ENCODE measurements at places on chromosomes 13 and 19.

- no peak for DNase-seq
Measured at GRCh38 chr19:56272161-56272798, at the start of gene EDDM13. Gene EDDM13, plus strand, starts transcription at chr19:56272748. Its CDS starts 87 bp downstream, at chr19:56272835.

GRCh38 chr19:31214997-31215396 lies 134.2 kb downstream of the TSHZ3 start:
- DNase-seq: no peak

GRCh38 chr13:99626461-99627082 lies 125.3 kb downstream of the TM9SF2 start:
- no peak for DNase-seq

GRCh38 chr13:78372581-78372980 lies 230.8 kb downstream of the POU4F1 start:
- DNase-seq: no peak

DNA sequence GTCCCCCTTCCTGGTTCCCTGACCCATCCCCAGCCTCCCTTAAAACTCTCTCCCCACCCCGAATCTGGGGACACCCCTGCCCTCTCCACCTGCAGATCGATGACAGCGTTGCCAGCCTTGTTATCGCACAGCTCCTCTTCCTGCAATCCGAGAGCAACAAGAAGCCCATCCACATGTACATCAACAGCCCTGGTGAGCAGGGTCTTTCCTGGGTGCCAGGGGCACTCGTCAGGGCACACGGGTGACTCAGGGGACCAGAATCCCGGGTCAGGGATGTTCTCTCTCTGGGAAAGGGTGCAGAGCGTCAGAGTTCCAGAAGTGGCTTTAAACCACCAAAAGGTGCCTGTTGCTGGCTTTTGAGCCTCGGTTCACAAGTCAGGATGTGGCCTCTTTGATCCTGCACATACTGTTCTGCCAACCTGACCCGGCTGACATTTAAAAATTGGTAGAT lies 1.0 kb downstream of the CLPP start:
- no peak for DNase-seq

- no peak for DNase-seq
Measured at GRCh38 chr19:52741951-52742485, 7.2 kb upstream of the ZNF611 start.

- no peak for DNase-seq
Measured at GRCh38 chr19:1365319-1366269, 18.1 kb upstream of the NDUFS7 start.

DNA sequence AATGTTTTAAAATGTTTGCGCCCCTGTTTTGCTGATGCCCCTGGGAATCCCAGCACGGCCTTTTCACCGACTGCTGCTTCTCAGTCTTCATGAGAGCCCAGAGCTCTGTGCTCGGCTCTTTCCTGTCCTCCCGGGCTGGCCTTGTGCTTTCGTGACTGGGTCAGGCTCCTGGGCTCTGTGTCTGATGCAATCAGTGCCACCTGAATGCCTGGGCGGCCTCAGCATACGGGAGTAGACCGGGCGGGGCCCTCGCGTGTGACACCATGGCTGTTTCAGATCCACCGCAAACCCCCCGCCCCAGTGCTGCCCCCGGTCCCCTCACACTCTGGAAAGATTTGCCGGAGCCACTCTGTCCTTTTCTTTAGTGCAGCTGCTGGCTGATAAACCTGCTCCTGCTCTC lies 21.4 kb downstream of the PABPC3 start:
- DNase-seq: no peak

GRCh38 chr13:44669534-44669933 lies 93.4 kb upstream of the TSC22D1 start:
- no peak for DNase-seq

DNA sequence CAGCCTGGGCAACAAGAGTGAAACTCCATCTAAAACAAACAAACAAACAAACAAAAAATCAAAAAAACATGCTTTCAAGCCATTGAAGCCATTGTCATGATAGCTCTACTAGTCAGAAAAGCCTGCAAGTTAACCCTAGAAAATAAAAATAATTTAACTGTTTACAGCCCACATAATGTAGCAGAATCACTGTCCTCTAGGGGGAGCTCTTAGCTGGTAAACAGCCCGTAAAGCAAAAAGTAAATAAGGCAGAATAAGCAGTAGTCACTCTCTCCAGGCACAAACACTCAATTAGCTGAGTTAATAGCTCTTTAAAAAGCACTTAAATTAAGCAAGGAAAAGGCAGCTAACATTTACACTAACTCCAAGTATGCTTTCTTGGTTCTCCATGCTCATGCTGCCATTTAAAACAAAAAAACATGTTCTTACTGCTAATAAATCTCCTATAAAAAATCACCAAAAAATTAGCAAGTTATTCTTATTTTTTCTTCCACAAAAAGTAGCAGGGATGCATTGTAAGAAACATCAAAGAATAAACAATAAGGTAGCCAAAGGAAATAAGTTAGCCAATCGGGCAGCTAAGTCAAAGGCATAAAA lies 11.3 kb downstream of the LILRB4 start:
- DNase-seq: no peak

GRCh38 chr13:114157869-114158495 lies 21.1 kb upstream of the CFAP97D2 start:
- DNase-seq: no peak

- no peak for DNase-seq
Measured at GRCh38 chr13:64051278-64051677, 2635.6 kb upstream of the PCDH20 start.

DNA sequence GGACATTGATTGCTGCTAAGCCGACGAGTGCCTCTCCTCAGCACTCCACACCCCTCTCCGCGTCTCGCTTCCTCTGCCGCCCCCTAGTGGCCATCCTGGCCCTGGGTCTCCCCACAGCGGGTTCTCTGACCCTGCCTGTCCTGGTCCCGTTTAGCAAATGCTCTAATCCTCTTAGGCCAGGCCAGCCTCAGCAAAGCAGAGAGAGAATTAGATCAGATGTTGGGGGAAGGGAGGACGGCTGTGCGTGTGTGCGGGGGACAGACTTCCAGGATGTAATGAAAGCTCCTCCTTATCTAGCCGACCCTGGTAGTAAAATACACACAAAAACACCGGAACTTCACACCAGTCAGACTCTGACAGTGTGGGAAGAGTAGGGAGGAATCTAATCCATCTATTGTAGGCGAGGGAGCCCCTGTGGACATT lies 4.5 kb downstream of the TPRX2 start:
- DNase-seq: peak; percentile 92

DNA sequence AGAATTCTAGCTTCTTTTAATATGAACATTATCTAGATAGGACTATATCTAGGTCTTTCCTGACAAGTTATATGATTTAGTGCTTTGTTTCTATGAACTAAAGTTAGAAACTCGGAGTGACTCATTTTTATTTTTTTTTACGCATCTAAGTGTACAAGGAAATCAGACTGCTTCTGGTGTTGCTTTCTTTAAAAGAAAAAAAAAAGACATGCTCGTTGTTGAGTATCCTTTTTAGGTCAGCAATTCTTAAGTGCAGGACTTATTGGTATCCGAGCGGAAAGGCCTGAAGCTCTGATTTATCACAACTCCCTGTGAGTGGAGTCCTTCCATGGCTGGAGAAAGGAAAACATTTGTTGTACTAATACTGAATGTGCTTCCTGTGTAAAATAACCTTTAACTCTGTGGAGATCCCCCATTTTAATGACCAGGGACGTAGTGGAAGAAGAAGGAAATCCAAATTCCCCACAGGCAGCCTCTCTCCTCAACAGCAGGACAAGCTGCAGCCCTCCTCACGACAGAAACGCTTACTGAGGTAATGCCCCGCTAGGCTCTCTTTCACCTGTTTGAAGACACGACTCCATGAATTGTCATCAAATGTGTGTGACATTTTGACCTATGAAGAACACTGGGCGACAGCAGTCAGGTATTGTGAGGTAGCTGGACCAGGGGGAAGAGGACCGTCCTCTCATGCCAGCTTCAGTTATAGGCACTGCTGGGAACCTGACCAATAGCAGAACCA lies 17.9 kb upstream of the POMP start:
- DNase-seq: no peak

DNA sequence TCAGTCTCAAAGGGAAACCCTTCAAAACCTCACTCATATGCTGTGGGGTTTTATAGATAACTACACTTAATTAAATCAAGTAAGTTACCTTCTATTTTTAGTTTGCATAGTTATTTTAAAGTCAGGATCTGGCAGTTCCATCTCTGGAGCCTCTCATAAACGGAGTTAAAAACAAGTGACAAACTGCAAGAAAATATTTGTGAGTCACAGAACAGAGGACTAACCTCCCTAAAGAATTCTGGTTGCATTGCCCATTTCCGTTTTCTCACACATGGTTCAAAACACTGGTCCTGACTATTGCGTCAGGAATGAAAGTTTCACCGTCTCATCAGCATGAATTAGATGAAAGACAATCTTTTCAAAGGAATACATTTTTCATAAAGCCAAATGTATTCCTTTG lies 10.6 kb downstream of the RXFP2 start:
- no peak for DNase-seq

GRCh38 chr13:113991191-113991669 lies 17.4 kb upstream of the C13orf46 start:
- DNase-seq: no peak

DNA sequence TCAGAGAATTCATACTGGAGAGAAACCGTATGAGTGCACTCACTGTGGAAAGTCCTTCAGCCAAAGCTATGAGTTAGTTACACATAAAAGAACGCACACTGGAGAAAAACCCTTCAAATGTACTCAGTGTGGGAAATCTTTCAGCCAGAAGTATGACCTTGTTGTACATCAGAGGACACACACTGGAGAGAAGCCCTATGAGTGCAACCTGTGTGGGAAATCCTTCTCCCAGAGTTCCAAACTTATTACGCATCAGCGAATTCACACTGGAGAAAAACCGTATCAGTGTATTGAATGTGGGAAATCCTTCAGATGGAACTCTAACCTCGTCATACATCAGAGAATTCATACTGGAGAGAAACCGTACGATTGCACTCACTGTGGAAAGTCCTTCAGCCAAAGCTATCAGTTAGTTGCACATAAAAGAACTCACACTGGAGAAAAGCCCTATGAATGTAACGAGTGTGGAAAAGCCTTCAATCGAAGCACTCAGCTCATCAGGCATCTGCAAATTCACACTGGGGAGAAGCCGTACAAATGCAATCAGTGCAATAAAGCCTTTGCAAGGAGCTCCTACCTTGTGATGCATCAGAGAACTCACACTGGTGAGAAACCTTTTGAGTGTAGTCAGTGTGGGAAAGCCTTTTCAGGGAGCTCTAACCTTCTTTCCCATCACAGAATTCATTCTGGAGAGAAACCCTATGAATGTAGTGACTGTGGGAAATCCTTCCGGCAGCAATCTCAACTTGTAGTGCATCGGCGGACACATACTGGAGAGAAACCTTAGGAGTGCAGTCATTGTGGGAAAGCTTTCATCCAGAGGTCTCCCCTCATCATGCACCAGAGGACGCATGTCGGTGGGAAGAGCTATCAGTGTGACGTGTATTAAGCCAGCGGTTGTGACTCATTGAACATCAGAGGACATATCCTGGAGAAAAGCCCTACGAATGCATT lies 16.5 kb upstream of the ZNF8 start:
- no peak for DNase-seq

GRCh38 chr13:65095161-65096082 lies 2134.7 kb downstream of the PCDH9 start:
- no peak for DNase-seq

GRCh38 chr13:106548064-106548696 lies 12.7 kb upstream of the EFNB2 start:
- no peak for DNase-seq

DNA sequence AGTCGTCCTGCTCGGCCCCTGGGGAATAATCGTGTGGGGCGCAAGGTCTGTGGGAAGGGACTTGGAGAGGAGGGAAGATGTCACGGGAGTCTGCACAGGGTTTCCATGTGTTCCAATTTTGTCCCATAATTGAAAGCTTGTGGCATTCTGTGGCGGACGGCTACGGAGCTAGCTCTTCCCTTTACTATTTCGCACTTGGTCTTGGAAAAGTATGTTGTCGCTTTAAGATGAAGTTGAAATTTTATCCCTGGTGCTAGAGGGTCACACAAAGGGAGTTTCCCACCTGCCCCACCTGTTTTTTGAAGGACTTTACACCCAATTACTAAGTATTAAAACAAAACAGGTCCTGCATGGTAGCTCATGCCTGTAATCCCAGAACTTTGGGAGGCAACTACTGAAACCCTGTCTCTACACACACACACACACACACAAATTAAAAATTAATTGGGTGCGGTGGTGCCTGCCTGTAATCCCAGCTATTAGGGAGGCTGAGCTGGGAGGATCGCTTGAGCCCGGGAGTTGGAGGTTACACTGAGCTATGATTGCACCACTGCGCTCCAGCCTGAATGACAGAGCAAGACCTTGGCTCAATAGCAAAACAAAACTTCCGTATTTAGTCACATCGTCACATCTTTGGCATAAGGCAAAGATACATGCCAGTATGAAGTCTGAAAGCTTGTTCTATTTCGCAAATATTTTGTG lies 967 bp upstream of the TPT1 start:
- DNase-seq: no peak

- no peak for DNase-seq
Measured at GRCh38 chr19:50649433-50650391, at the start of gene C19orf81. Gene C19orf81, plus strand, starts transcription at chr19:50649445. Its CDS starts 0 bp downstream, at chr19:50649445.

GRCh38 chr13:52366291-52366690 lies 39.7 kb downstream of the THSD1 start:
- no peak for DNase-seq

DNA sequence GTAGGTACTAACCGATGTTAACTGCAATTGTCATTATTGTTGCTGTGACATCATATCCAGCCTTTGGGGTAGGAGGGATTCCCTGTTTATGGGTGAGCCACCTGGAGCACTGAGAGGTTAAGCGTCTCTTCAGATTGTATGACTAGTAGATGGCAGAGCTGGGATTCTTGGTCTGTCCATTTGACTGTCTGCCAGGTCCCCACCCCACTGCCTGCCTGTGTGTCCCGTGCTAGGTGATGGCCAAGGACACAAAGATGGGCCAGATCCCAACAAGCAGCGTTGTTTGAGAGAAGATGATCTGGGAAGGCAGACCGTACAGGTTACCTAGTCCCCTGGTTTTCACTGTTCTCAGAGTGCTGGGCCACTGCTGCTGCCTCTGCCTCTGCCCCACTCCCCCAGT lies 16.6 kb downstream of the PPP2R1A start:
- no peak for DNase-seq

- no peak for DNase-seq
Measured at GRCh38 chr13:28337166-28338005, 157.5 kb downstream of the FLT1 start.

GRCh38 chr13:42747399-42747873 lies 33.9 kb upstream of the FAM216B start:
- no peak for DNase-seq

DNA sequence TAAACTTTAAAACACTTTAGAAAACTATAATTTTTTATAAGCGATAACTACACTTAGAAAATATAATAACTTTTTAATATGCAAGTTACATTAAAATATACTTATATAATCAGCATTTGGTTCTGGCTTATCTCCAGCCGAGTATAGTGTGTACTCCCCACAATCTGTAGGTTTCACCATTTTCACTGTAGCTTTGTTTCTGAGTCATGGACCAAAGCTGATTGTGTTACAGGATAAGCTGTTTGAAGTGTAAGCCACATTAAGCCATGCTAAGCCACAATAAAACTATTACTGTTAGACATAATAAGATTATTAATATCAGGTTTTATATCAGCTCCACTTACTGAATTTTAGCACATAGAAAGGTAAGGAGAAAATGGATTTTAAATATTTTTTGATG lies 43.8 kb downstream of the CCDC122 start:
- no peak for DNase-seq

All from activated T-cell treated with anti-CD3 and anti-CD28 coated beads for 1 hour (primary cell).